ENCODE measurements at places on chromosomes 7 and 10. TPM values are rescaled to one million over a fixed set of nuclear protein-coding genes. Genes with fewer than 3 reads are reported as not detected.

PCLO gene
- total RNA-seq = 12.0 TPM

ATOH7 gene
- 0.16 TPM for total RNA-seq

GRCh38 chr10:689452-690371 lies at the start of gene DIP2C:
DIP2C (minus strand) TSS chr10:689668; CDS start chr10:689578, 90 bp downstream.
- peaks cover 10% of the 10 kb centered on the region for H3K4me1 ChIP-seq
- peak; percentile 85 for DNase-seq
- peak within 1 kb of the TSS; percentile 82 for H3K27ac ChIP-seq

DNA sequence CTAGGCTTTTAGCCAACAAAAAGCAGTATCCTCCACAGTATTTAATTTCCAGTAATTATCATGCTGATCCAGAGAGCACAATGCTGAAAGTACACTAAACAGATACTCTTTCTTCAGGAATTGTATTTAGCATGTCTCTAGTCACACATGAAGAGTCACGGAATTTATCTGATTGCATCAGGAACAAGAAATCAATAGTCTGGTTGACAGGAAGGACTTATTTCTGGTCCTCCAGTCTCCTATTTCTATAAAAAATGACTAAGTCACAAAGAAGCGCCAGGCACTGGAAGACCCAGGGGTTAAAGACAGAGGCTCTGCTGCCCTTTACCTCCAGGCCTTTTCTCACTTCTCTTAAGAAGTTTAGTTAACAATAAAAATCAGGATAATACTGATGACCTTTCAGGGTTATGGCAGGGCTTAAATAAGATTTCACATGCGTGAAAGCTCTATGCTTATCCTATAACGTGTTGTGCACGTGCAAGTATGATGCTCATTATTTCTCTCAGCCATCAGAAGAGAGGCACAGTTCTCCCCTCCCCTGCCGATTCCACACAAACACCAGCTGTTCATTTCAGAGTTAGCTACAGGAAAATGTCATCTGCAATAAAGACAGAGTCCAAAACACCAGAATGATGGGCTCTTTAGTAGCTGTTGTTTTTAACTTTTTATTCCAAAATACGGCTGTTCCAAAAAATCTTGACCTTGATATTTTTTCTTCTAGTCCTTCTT lies 36.9 kb downstream of the SLC26A4 start:
- no peak overlapping the region for H3K27ac ChIP-seq
- H3K4me1 ChIP-seq = no peaks in the 10 kb centered on the region
- H3K4me3 ChIP-seq = no peak overlapping the region
- no peaks in the 10 kb centered on the region for H3K36me3 ChIP-seq

- no peak for DNase-seq
- no peaks in the 10 kb centered on the region for H3K27me3 ChIP-seq
- H3K4me1 ChIP-seq = peaks cover 4% of the 10 kb centered on the region
Observed at GRCh38 chr10:88971221-88972061, 18.9 kb upstream of the ACTA2 start.

Data from kidney (tissue), 22 donors.